Iris pigment epithelial cell (primary cell): ENCODE measurements at places on chromosomes 6 and 20.

DNA sequence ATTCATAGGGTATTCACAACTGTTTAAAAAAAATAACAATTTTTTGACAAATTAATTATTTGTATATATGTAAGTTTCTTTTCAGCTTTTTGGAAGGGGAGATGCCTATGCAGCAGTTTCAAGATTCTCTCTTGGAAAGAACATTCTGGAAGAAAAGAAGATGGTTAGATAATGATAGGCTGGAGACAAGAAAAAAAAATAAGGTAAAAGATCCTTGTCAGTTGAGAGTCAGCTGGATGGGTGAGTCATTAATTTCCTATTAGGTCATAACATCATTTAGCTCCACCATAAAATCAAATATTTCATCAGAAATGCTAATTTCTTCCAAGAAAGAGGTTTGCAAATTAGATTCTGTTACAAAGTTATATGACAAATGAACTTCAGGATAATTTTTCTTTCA, 880.4 kb downstream of the EPHA7 start:
- DNase-seq, result no peak

DNA sequence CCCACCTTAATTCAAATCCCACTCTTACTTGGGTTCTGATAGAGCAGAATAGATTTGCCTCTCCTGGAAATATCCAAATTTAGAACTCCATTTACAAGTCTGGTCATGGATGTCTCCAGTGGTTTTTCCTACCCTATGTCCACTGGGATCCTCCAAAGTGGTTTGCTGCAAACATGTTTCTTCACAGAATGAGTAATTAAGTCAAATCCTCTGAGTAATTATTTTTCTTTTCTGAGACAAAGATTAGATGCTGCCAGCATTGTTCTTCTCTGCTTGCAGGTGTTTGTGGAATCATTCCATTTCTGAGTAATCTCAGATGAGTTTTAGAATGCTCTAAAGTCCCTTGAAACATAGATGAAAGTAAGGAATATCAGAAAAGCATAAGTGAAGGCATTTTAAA, 21.9 kb downstream of the DTD1 start:
- no peak for DNase-seq

- no peak for DNase-seq
Measured at GRCh38 chr6:81750681-81751387, 1.6 kb downstream of the TENT5A start.

GRCh38 chr6:149995235-149995750, 30.0 kb downstream of the RAET1L start:
- DNase-seq, result no peak

GRCh38 chr6:138528137-138528536, 28.8 kb upstream of the NHSL1 start:
- DNase-seq, result no peak

DNA sequence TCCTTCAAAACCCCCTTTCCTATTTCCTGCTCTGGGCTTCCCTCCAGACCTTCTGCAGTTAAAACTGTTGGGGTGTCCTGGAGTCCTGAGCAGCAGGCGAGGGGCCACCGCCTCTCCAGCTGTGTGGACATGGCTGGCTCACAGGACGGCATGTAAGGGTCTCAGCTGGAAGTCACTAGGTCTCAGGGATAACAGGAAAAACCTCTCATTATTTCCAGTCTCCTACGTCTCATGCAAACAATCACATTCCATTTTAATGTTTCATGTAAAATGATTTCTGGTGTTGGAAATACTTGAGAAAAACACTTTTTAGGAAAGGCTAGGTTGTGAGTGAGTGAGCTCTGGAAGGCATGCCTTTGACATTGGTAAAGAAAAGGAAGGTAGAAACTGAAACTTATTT, 158.7 kb downstream of the SCML4 start:
- DNase-seq, result peak; percentile 60

DNA sequence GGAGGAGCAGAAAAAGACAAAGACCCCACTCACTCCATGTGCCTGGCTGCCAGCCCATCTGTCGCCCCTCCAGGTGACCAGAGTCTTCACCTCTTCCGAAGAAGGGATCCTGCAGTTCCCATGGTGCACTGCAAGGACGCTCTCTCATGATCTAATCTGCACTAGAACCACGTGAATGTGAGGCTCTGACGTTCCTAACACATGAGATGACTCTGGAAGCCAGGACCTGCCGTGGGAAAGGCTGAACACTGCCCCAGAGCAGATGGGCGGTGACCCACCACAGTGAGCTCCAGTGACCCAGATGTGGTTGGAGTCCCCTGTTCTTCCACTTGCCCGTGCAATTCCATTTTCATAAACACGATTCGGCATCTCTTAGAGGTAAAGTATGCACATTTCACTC, 39.6 kb upstream of the PDE10A start:
- no peak for DNase-seq

DNA sequence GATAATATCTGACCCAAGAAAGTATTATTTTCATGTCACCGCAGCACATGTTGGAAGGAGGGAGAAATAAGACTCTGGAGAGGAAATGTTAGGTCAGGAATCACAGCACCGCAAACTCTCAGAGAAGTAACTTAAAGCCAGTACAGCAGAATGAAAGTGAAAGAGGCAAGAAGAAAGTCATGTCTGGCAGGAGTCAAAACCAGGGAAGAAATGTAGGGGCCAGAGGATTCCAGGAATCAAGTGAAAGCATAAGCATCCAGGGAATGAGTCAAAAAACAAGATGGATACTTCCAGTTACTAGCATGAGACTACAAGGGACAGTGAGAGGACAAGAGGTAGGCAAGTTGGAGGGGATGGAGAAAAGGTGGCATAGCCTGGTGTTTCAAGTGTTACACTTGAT, 80.4 kb downstream of the AK9 start:
- peak; percentile 11 for DNase-seq

DNA sequence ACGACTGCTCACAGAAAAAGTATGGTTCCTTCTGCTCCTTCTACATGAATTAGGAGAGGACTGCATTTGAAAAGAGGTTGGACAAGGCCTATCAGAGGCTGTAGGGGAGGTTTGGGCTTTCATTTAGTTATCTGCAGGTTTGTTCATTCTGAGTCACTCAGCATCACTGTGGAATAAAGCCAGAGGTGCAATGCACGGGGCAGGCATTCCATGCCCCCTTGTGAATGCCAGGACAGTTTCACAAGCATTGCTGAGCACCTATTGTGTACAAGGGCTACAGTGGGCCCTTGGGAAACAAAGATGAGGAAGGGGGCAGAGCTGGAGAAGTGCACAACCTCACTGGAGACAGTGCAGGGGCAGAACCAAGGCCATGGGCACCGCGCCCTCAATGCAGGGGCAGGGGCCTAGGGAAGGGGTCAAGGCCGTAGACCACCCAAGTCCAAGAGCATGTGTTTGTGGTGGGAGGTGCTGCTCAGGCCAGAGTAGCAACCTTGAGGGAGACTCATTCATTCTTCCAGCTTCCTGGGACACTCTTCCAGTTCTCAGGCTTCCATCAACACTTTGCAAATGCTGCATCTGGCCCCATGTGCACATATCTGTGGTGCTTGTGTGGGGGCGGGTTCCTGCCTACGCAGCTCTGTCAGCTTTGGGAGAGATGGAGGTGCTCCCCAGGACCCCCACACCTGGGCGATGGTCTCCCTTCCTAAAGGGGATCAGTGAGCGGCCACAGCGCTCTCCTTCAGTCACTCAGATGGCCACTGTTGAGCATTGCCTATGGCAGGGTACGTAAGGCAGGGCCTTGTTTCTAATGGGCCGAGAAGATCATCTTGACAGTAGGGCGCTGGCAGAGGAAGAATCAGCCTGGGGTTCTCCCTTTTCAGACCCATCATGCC, 204.5 kb downstream of the SYNDIG1 start:
- peak; percentile 47 for DNase-seq

GRCh38 chr6:41511443-41512060, 34.6 kb upstream of the FOXP4 start:
- no peak for DNase-seq

DNA sequence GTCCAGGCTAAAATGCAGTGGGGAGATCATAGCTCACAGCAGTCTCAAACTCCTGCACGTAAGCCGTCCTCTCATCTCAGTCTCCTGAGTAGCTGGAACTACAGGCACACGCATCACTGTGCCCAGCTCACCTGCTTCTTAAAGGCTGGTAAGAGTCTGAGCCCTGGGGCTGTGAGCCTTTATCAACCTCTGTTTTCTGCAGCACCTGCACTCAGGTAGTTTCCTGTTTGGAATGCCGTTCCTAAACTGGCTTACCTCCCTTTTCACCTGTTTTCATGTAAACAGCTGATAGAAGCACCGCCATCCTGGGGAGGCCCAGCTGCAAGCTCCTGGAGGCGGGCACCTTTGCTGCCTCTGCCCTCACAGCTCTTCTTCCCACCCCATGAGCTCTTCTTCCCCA, 45.4 kb downstream of the SLC24A3 start:
- no peak for DNase-seq

GRCh38 chr20:36672991-36673390, 27.0 kb upstream of the SLA2 start:
- DNase-seq, result peak; percentile 44

- DNase-seq, result no peak
Measured at GRCh38 chr6:89284963-89285735, 29.9 kb downstream of the GABRR2 start.

DNA sequence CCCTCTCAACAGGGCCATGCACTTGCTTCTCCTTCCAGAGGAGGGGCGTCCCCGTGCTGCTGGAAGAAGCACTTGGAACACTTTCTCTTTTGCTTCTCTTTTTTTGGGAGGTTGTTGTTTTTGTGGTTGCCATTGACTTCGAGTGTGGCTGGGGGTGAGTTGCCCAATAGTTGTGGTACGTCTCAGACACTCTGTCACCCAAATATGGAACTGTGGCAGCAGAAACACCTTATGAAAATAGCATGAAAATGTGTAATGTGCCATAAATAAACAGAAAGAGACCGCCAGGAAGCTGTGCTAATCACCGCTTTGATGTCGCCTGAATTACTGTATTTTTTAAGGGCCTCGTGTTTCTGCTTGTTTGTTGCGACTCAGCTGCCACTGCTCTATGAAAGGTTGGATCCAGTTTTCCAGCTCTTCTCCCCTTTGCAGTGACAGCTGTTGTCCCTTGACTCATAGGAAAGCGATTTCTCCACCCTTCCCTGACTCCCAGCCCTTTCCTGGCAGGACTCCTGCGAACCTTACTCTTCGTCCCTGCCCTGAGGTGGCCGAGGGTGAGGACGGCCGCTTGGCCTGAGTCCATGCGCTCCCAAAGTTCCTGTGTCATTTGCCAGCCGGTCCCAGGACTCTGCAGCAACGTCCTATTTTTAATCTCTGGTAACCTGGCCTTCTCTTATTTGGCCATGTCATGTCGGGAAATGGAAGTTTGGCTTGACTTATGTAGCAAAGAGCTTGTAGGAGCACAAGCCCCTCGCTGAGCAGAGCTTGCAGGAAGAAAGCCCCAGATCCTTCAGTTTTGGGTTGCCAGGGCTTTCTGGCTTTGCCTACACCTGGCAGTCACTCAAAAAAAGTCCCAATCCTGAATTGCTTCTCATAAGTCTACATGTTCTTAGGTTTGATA, 694.6 kb downstream of the QKI start:
- DNase-seq, result no peak
